ENCODE measurements at places on chromosomes 7 and 10.

DNA sequence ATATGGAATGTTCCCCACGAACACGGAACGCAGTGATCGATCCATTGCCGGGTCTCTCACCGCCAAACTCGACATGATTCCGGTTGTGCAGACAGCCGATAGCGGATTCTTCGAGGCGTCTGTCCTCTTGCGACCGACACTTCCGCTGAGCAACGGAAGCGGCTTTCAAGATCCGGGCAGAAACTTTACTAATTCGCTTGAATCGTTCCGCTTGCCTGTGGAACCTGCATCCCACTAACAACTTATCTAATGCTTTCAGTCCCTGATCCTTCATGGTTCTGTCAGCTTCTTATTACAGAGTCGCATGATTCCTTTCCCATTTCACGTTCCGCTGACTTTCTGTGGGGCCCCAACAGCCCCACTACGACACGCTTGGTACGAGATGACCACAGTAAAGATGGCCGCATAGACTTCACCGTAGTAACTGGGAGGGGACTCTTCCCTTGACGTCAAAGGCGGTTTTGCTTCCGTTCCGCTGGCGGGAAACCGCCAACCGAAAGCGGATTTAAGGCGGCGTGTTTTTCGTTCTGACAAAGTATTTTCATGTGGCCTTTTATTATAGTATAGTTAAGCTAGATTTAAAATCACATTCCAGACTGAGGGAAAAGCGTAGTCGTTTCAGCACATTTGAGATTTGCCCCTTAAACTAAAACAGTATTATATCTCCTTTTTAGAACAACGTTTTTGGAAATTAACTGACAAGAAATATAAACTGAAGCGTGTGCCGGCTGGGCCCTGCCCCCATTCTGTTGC is at the start of gene CSTF2T:
Gene CSTF2T (minus strand): TSS at position 121 of the 753 bp plus-strand sequence. CDS start 46 bp downstream, at position 75.
- peak; percentile 45 for DNase-seq

- peak; percentile 94 for DNase-seq
Measured at GRCh38 chr10:63711867-63712716, 190.9 kb downstream of the REEP3 start.

DNA sequence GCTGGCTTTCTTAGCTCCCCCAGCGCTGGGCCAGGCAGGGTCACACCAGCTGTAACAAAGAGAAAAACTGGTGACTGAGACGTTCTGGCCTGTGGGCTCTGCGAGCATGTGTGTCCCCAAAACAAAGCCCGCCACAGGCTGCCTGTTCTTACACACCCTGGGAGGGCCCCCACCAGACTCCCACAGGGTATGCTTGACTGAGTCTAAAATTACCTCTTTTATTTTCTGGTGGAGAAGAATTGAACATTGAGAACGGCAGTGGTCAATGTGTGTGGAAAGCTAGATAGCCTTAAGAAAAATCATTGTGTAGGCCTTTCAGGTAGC is 808 bp downstream of the C10orf71 start:
- DNase-seq = no peak

- no peak for DNase-seq
Measured at GRCh38 chr10:116073510-116073909, 199.5 kb downstream of the GFRA1 start.

DNA sequence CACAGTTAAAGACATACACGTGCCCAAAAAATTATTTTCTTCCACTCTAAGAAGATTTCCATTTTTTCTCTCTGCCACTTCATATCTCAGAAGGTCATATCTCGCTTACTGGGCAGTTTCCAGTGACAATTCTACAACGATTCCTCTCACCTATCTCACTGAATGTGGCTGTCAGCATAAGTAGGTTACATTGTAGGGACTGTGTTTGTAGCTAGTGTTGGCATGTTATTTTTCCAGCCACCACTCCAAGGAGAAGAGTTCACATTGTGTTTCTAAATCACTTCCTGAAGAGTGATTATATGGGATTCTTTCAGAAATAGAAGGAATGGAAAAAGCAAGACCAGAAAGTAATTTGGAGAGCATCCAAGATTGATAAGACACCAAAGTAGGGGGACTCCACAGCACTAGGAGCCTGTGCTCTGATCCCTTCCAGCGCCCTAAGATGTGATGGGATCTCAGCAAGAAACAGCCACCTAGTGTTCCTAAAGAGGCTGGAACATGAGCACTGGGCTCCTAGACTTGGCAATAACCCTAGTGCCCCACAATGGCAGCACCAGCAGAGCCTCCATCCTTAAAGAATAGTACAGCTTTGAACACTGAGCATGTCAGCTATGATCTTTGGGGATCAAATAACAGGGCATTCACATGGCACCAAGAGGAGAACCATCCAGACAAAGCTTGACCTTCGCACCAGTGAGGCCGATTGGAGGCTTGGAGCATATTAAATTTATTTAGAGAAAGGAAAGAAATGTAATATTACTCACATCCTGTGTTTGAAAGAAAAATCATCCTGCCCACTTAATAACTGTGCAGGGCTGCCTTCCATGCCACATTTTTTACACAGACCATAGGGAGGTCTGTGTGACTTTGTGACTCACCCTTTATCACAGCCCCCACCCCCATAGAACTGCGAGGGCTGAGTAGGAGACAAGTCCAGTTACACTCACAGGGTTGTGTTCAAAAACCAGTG is 51.8 kb downstream of the CAV1 start:
- DNase-seq = no peak

DNA sequence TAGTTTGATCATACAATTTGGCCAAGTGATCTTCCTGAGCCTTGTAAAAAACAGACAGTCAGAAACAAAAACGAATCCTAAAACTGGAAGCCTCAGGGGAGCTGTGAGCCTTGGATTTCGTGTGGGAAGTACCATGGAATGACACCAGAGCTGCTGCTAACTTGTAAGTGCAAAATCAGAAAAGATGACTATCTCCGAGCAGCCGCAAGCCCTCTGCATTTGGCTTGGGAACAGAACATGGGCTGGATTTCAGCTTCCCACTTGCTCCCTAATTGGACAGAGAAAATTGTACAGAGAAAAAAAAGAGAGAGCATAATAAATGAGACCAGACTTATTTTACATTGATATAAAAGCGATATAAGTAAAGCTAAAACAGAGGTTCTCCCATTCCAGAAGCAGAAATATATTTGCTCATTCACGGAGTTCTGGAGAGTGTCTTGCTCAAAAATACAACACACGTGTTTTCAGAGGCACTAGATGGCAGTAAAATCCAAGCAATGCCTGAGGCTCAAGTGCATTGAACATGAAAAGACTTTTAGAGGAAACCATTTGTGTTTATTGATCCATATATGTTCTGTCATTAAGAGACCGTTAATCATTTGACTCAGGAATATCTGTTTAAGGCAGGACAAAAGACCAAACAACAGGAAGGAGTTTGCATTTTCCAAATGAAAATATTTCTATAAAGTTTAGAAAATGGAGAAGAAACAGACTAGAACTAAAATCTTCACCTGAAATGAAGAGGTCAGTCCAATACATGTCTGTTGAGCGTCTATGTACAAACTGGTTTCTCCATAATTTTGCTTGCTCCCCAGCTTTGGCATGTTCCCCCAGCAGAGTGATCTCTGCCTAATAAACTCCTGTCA is 78.3 kb upstream of the SLC26A5 start:
- no peak for DNase-seq

DNA sequence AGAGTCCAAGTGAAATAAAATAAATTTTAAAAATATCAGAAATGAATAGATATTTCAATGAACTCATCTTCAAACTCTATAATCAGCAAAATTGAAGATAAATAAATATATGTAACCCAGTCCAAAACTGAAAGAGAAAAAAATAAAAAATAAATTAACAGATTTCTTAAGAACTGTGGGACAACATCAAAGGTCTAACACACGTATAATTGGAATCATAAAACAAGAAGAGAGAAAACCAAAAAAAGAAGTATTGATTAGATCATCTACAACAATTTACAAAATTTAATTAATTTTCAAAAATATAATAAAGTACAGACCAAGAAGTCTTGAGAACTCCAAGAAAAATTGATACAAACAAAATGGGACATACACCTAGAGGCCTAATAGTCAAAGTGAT is 625.8 kb upstream of the SORCS1 start:
- DNase-seq = no peak

DNA sequence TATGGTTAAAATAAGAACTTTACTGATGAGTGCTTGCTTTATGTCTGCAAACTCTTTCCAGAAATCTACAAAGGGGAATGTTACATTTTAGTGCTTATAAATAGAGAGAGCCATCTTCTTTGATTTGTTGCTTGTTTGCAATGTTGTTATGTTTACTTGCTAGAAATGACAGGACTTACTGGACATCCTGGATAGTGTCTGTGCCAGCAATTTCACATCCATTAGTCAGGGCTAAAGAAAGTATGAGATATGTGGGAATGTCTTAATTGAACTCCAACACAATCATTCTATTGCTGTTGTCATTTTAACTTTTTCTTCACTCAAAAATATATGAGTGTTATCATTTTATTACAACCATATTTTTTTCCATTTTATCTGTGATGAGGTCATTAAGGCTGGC is 453.2 kb downstream of the TNS3 start:
- no peak for DNase-seq

GRCh38 chr10:67519434-67519833 is 176.6 kb downstream of the CTNNA3 start:
- no peak for DNase-seq

GRCh38 chr7:154848464-154848863 is 154.5 kb downstream of the PAXIP1 start:
- DNase-seq = no peak

DNA sequence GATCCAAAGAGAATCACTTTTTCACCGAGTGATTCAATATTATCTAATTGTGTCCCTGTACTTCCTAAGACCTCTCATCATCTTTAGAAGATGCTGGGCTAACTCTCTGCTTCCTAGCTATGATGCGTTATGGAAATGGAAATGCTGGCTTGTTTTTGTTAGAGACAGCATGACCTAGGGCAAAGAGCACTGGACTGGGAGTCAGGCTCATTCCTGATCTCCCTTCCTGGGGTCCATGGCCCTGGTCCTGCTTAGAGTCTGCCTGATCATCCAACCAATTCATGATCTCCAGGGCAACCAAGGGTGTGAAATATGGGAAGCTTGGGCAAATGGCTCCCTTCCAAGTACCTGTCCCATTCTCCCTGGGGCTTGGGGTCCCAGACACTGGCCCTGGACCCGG is 136.4 kb downstream of the RGS10 start:
- DNase-seq = no peak

DNA sequence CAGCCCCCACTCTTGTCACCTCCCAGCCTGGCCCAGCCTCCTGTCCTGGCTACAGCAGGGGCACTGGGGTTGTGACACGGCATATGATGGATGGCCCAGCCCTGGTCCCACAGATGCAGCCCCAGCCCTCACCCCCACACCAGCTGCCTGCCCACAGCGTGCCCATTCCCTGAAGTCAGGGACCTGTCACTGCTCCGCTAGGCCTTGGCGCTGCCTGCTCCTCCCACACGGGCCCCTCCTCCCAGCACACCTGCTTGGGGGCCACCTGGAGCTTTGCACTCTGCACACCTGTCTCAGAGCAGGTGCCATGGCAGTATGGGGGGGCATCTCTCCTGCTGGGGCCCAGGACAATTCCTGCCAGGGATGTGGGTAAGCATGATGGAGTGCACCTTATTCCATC is 3.5 kb downstream of the GCK start:
- DNase-seq = no peak

DNA sequence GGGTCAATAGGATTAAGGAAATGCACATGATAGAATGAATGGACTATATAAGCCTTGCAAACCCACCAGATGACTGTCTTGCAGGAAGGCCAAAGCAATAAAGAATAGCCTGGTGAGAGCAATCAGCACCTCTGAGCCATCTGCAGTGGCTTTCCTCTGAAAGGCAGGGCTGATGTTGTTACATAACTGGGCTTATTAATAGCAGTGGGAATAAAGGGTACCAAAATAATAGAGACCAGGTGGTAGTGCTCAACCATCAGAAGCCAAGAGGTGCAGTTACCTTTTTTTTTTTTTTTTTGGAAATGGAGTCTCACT is 16.8 kb upstream of the VPS26A start:
- DNase-seq = no peak

DNA sequence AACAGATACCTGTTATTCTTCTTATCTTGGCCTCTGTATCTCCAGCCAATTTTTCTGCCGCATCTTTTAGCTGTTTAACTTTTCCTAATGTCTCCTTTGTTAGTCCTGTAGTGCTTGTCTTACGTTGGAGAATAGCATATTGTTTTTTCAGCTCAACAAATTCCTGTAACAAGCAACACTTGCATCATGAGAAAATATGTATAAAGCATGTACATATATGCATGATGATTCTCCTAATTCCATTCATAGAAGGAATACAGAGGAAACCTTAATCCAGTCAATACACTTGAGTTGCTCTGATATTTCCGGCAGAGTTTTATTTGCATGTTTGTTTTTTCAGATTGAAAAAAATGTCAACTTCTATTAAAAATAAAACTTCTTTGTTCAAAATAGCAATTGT is 26.1 kb upstream of the LAMB1 start:
- no peak for DNase-seq

GRCh38 chr10:97128039-97128492 is 57.7 kb downstream of the SLIT1 start:
- DNase-seq = peak; percentile 16

DNA sequence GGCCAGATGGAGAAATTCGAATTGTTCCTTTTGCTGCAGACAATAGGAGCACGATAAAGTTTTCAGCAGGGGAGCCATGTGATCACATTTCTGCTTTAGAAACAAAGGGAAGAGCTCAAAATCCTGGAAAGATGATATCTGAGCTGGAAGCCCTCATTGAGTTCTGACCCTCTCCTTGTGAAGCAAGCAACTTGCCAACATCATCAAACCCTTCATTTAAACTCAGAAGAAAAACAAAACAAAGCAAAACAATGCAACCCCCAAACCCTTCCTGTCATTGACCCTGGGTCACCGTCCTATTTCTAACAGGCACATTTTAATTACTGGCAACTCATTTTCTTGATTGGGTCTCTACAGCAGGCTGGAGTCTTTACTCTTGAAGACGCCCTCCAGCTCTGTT is 198.3 kb upstream of the ZNF32 start:
- DNase-seq = no peak

- DNase-seq = no peak
Measured at GRCh38 chr10:117224881-117225280, 16.0 kb upstream of the SLC18A2 start.

GRCh38 chr7:23426876-23427275 is 43.4 kb downstream of the IGF2BP3 start:
- no peak for DNase-seq

GRCh38 chr7:21253740-21254687 is 173.9 kb upstream of the SP4 start:
- peak; percentile 16 for DNase-seq

DNA sequence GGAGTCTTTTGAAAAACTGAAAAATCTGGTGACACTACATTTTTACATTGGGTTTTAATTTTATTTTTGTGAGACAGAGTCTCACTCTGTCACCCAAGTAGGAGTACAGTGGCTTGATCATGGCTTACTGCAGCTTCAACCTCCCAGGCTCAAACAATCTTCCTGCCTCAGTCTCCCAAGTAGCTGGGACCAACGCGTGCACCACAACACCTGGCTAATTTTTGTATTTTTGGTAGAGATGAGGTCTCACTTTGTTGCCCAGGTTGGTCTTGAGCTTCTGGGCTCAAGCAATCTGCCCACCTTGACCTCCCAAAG is 11.5 kb downstream of the MPLKIP start:
- DNase-seq = no peak

- no peak for DNase-seq
Measured at GRCh38 chr7:33745934-33746333, 159.4 kb upstream of the BMPER start.

- DNase-seq = no peak
Measured at GRCh38 chr10:43136432-43136831, 1.8 kb upstream of the CSGALNACT2 start.
